ENCODE measurements at places on chromosomes 7 and 10. TPM values are rescaled to one million over a fixed set of nuclear protein-coding genes. Genes with fewer than 3 reads are reported as not detected.

C7orf57 gene
- 0.24 TPM for total RNA-seq

IPMK gene
- 10.4 TPM for total RNA-seq

IQUB gene
- 0.16 TPM for total RNA-seq

XRCC2 gene
- total RNA-seq, result 7.3 TPM

SH2B2 gene
- total RNA-seq, result 3.1 TPM

SMC3 gene
- total RNA-seq, result 33.0 TPM

NEUROG3 gene
- total RNA-seq, result 4.0 TPM

GLRX3 gene
- total RNA-seq, result 86.5 TPM

EPDR1 gene
- total RNA-seq, result 5.6 TPM

Measured in colonic mucosa (tissue), 4 donors.